ENCODE measurements at places on chromosomes 12 and 14. TPM values are rescaled to one million over a fixed set of nuclear protein-coding genes. Genes with fewer than 3 reads are reported as not detected.

GDF3 gene
- not detected for total RNA-seq

OR6C75 gene
- not detected for total RNA-seq

NAV3 gene
- not detected for total RNA-seq

NFE2 gene
- total RNA-seq, result 2.0 TPM

GRCh38 chr12:123389560-123390351, 5.8 kb downstream of the KMT5A start:
- H3K4me3 ChIP-seq, result peak overlapping the region; percentile 55
- peak overlapping the region; percentile 68 for H3K27ac ChIP-seq
- H3K4me1 ChIP-seq, result peaks cover 13% of the 10 kb centered on the region
- H3K36me3 ChIP-seq, result peaks cover 26% of the 10 kb centered on the region
- no peaks in the 10 kb centered on the region for H3K27me3 ChIP-seq

DNA sequence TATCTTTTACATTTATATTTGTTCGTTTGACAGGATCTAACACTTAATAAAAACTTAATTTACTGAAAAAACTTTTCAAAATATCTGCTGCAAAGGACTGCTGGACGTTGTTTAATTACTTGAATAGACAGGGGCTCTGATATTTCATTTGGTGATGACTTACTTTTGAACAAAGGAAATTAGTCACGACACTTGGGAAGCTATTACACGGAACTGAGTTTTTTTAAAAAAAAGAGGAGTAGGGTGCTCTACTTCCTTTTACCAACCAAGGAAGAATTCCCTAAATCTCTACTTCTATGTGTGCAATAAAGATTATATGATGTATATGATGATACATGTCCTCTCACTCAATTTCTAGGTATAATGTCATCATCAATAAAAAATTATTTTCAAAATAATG, 4.7 kb downstream of the FGD6 start:
- H3K27me3 ChIP-seq, result no peaks in the 10 kb centered on the region
- no peak overlapping the region for H3K27ac ChIP-seq
- no peak overlapping the region for H3K4me3 ChIP-seq
- no peak for DNase-seq
- H3K4me1 ChIP-seq, result no peaks in the 10 kb centered on the region
- H3K36me3 ChIP-seq, result no peaks in the 10 kb centered on the region

DNA sequence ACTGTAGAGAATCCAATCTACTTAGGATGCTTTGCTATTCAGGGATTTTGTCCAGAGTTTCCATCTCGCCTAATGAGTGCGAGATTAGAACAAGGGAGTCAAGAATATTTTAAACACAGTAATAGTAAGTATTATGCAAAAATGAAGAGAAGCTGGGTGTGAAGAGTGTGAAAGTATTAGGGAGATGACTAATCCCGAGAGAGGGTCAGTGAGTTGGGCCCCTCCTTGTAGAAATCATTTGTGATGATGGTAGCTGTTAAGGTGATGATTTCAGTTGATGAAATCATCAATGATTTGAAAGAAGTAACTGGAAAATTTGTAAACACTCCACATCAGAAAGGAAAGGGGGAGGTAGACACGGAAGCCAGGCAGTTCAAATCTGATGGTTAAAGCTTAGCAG, 478.9 kb upstream of the MGAT4C start:
- H3K4me1 ChIP-seq, result no peaks in the 10 kb centered on the region
- no peak for DNase-seq
- H3K36me3 ChIP-seq, result no peaks in the 10 kb centered on the region
- no peak overlapping the region for H3K4me3 ChIP-seq

- H3K4me3 ChIP-seq, result no peak overlapping the region
- H3K27ac ChIP-seq, result no peak overlapping the region
- H3K27me3 ChIP-seq, result no peaks in the 10 kb centered on the region
- no peak for DNase-seq
- peaks cover 33% of the 10 kb centered on the region for H3K36me3 ChIP-seq
These were observed 13.3 kb downstream of the SLC15A4 start for GRCh38 chr12:128810182-128811127.

DNA sequence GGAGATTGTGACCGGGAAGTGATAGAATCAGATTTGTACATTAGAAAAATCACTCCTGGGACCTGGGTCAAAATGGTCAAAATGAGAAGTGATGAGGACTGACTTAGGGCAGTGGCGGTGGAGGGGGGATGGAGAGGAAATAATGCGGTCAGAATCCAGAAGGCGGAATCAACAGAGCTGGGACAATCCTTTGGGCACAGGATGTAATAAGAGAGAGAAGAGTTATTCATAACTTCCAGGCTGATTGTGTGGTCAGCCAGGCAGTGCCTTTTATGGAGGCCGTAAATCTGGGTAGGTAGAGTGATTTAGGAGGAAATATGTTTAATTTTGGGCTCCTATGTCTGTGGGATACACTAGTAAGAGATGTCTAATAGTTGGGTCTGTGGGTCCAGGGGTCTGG, 21.6 kb downstream of the FBXL14 start:
- no peaks in the 10 kb centered on the region for H3K36me3 ChIP-seq
- no peak overlapping the region for H3K4me3 ChIP-seq
- no peak overlapping the region for H3K27ac ChIP-seq
- DNase-seq, result no peak

- no peak for DNase-seq
- no peaks in the 10 kb centered on the region for H3K4me1 ChIP-seq
- H3K36me3 ChIP-seq, result no peaks in the 10 kb centered on the region
- H3K4me3 ChIP-seq, result no peak overlapping the region
- no peaks in the 10 kb centered on the region for H3K27me3 ChIP-seq
- H3K27ac ChIP-seq, result no peak overlapping the region
These were observed 45.6 kb downstream of the CALM1 start for GRCh38 chr14:90442388-90442787.

DNA sequence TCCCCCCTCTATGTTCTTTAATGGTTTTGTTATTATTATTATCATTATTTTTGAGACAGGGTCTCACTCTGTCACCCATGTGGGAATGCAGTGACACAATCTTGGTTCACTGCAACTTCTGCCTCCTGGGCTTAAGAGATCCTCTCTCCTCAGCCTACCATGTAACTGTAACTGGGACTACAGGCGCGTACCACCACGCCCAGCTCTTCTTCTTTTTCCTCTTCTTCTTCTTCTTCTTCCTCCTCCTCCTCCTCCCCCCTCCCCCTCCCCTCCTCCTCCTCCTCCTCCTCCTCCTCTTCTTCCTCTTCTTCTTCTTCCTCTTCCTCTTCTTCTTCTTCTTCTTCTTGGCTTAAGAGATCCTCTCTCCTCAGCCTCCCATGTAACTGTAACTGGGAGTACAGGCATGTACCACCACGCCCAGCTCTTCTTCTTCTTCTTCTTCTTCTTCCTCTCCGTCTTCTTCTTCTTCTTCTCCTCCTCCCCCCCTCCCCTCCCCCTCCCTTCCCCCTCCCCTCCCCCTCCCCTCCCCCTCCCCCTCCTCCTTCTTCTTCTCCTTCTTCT, 5.4 kb upstream of the KRT7 start:
- no peak for DNase-seq
- no peaks in the 10 kb centered on the region for H3K4me1 ChIP-seq
- no peak overlapping the region for H3K27ac ChIP-seq
- H3K27me3 ChIP-seq, result peaks cover 5% of the 10 kb centered on the region
- no peaks in the 10 kb centered on the region for H3K36me3 ChIP-seq

DNA sequence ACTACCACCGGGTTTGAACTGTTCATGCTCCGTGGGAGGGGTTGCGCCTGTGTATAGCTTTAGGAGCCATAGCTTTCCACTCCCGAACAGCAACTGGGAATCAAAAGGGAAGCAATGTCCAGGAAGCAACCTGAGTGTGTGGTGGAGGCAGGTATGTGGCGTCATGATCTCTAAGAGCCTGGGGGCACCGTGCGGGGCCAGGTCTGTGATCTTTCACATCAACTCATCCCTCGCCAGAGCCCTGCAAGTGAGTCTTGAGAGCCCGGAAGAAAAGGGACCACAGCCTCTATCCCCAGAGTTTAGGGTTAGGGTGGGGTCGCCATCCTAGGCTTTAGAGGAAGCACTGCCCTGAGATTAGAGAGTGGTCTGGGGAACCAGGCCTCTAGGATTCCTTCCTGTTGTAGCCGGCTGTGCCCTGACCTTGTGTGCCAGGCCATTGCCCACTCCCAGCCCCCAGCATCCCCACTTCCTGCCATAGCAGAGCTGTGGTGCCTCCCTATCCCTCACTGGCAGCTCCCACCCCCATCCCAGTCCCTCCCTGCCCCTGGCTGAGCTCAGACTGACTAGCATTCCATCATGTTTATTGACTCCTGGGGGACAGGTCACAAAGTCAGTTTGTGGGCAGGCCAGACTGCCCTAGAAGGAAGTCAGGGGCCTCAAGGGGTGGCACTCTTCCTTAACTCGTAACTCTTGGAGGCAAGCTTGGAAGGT, 745 bp upstream of the ADCY4 start:
- no peak overlapping the region for H3K4me3 ChIP-seq
- no peak for DNase-seq
- no peak overlapping the region for H3K27ac ChIP-seq
- H3K36me3 ChIP-seq, result no peaks in the 10 kb centered on the region
- H3K4me1 ChIP-seq, result peaks cover 55% of the 10 kb centered on the region

- no peak overlapping the region for H3K4me3 ChIP-seq
- no peaks in the 10 kb centered on the region for H3K27me3 ChIP-seq
- no peaks in the 10 kb centered on the region for H3K4me1 ChIP-seq
- H3K27ac ChIP-seq, result no peak overlapping the region
These were observed 307.9 kb upstream of the GARIN6 start for GRCh38 chr12:99339663-99340062.

DNA sequence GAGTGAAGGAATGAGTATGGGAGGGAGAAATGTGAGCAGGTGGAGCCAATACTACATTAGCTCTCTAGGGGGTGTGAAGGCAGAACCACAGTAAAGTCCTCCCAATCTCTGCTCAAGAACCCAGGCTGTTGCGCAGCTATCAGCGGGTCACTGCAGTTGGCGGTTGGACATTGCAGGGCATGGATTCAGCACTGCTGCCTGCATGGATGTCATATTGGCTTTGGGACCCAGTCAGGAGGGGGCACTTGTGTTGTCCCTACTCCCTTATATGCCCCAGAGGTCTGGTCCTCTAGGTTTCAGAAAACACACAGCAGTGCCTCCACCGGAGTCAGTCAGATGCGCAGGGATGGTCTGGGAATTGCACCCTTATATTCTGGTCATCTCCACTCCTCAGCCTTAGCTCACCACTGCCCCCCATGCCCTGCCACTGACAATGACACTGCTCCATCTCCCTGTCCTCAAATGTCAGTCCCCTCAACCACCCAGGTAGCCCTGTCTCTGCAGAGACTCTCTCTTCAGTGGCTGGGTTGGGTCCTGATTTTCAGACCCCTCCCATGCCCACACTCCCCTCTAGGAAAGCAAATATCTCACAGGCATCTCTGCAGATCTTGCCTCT, 9.6 kb downstream of the ZDHHC22 start:
- no peak overlapping the region for H3K4me3 ChIP-seq
- H3K27ac ChIP-seq, result no peak overlapping the region
- H3K36me3 ChIP-seq, result no peaks in the 10 kb centered on the region

GRCh38 chr12:108685469-108686260, 45.7 kb downstream of the CORO1C start:
- H3K36me3 ChIP-seq, result no peaks in the 10 kb centered on the region
- no peaks in the 10 kb centered on the region for H3K27me3 ChIP-seq
- no peak for DNase-seq
- peaks cover 13% of the 10 kb centered on the region for H3K4me1 ChIP-seq
- no peak overlapping the region for H3K27ac ChIP-seq

GRCh38 chr14:61120576-61120975, 139.5 kb downstream of the SLC38A6 start:
- no peaks in the 10 kb centered on the region for H3K27me3 ChIP-seq
- no peak overlapping the region for H3K4me3 ChIP-seq
- H3K4me1 ChIP-seq, result no peaks in the 10 kb centered on the region
- DNase-seq, result no peak
- no peaks in the 10 kb centered on the region for H3K36me3 ChIP-seq
- no peak overlapping the region for H3K27ac ChIP-seq

DNA sequence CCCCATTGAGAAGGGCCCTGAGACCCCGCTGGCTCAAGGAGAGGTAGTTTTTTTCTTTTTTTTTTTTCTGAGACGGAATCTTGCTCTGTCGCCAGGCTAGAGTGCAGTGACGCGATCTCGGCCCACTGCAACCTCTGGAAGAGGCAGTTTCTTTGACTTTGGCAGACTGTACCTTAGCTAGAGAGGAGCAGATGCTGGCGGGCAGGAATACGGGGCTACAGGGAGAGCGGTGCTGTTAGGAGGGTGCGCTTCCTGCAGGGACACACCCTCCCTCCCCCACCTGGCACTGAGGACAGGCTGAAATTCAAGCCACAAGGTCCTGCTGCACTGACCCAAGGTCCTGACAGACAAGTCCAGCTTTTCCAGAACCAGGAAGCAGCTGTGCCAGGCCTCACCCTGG, 32.2 kb upstream of the NUDT14 start:
- H3K4me3 ChIP-seq, result no peak overlapping the region
- no peaks in the 10 kb centered on the region for H3K27me3 ChIP-seq
- no peaks in the 10 kb centered on the region for H3K4me1 ChIP-seq

GRCh38 chr12:52006726-52007157, at the start of gene TAMALIN:
TSS of gene TAMALIN (plus strand) at chr12:52006946. CDS start at chr12:52007020, 74 bp downstream.
- peak within 1 kb of the TSS; percentile 82 for H3K4me3 ChIP-seq
- H3K4me1 ChIP-seq, result peaks cover 11% of the 10 kb centered on the region
- peak within 1 kb of the TSS; percentile 92 for H3K27ac ChIP-seq
- H3K27me3 ChIP-seq, result no peaks in the 10 kb centered on the region
- peak; percentile 84 for DNase-seq
- no peaks in the 10 kb centered on the region for H3K36me3 ChIP-seq

DNA sequence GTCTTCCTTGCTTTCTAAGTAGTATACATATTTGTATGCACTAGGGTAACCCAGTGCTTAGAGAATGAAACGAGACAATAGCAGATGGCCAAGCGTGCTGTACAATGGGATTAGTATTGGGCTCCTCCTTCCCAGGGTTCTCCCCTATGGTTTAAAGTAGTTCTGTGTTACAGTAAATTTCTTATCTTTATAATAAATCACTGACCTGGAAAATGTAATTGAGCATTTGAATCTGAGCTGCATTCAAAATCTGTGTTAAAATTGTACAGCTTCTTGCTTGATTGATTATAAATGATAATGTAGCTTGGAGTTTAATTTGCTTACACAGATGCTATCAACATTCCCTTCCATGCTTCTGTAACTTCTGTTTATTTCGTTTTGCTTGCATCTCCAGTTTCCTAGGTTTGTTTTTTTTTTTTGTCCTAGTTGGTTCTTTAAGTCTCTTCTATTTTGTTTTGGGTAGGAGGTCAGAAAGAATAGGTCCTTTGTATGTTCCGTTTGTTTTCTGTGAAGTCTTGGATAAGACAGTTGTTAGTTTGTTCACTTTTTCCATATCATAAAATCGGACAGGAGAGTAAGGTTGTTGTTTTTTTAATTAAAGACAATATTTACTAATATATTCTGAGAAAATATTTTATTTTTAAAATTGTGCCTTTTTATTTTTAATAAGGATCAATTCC, 171.2 kb downstream of the ERC1 start:
- H3K36me3 ChIP-seq, result no peaks in the 10 kb centered on the region
- no peak for DNase-seq
- H3K4me3 ChIP-seq, result no peak overlapping the region
